ENCODE measurements at places on chromosomes 13 and 19.
A peak's percentile ranks its signal among the peaks of the same experiment; 100 is the strongest.

- DNase-seq = peak; percentile 43
These were observed 687 bp downstream of the ILF3 start for GRCh38 chr19:10654610-10655456.

- DNase-seq = peak; percentile 75
These were observed 441 bp upstream of the ZFP28 start for GRCh38 chr19:56538254-56538760.

- no peak for DNase-seq
These were observed 63.9 kb upstream of the SLITRK5 start for GRCh38 chr13:87607266-87607665.

DNA sequence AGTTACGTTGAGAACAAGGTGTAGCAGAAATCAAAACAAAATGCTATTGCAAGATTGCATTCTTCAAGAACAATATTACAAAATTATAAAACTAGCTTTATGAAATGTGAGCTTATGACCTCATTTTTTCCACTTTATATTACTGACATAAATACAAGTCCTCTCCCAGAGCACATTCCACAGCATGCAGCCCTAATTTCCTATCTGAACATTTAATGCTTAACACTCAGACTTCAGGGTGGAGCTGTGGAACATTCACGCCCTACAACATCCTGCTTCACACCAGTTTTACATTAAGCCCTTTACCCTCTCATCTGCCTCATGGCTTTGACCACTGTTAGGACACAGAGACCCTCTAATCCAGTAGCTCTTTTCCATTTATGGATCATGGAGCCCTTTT is 65.5 kb downstream of the EPSTI1 start:
- DNase-seq = no peak

GRCh38 chr13:74708629-74709028 is 574.4 kb upstream of the KLF12 start:
- no peak for DNase-seq

DNA sequence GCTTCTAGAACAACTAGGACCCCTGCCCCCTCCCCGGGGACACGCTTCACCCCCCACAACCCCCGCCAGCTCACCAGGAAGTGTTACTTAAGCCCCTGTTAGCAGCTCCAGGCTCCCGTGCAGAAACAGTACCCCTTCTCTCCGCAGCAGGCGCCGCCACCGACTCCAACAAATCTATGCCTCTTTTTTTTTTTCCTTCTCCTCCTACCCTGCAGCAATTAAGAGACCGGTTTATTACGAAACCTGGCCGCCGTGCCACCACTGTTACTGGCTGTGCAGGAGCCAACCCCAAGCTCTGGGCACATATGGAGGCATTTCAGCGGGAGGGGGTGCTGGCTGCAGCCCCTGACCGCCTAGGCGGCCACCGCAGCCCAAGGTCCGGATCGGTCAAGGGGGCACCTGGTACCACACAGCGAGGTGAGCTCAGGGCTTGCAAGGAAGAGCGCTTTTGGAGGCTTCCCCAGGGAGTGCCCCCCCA is 2.4 kb downstream of the GADD45B start:
- peak; percentile 76 for DNase-seq

DNA sequence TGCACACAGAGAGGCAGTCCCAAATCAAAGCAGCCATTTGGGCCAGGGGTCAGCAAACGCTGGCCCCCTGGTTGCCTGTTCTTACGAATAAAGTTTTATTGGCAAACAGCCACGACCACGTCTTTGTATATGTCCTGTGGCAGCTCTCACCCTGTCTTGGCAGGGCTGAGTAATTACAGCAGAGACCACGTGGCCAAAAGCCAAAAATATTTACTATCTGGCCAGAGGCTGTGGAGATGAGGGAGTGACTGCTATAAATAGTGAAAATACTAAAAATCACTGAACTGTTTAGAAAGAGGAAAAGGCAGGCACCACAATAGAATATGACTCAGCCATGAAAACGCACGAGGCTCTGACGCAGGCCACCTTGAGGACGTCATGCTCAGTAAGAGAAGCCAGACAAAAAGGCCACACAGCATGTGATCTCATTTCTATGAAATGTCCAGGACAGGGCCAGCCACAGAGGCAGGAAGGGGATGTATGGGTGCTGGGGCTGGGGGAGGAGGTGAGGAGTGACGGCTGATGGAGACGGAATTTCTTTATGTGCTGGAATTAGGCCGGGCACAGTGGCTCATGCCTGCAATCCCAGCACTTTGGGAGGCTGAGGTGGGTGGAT is 29.4 kb downstream of the SMIM24 start:
- peak; percentile 71 for DNase-seq

- peak; percentile 72 for DNase-seq
These were observed 310.9 kb downstream of the ZNF536 start for GRCh38 chr19:30682999-30683536.

DNA sequence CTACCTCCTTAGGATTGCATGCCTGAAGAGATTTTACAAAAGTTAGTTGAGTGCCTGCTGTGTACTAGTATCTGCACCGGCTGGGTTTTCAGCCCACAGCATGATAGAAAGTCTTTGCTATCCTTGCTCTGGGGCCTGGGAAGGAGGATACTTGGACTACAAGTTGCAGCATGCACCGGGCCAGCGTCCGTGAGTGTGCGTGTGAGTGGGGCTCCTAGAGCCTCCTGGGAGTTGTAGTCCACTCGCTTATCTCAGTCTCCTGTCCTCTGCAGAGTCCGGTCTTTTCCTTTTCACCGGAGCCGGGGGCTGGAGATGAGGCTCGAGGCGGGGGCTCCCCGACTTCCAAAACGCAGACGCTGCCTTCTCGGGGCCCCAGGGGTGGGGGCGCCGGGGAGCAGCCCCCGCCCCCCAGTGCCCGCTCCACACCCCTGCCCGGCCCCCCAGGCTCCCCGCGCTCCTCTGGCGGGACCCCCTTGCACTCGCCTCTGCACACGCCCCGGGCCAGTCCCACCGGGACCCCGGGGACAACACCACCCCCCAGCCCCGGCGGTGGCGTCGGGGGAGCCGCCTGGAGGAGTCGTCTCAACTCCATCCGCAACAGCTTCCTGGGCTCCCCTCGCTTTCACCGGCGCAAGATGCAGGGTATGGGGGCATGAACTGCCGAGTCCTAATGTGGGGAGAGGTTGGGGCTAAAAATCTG is 20.6 kb downstream of the BRSK1 start:
- peak; percentile 67 for DNase-seq

DNA sequence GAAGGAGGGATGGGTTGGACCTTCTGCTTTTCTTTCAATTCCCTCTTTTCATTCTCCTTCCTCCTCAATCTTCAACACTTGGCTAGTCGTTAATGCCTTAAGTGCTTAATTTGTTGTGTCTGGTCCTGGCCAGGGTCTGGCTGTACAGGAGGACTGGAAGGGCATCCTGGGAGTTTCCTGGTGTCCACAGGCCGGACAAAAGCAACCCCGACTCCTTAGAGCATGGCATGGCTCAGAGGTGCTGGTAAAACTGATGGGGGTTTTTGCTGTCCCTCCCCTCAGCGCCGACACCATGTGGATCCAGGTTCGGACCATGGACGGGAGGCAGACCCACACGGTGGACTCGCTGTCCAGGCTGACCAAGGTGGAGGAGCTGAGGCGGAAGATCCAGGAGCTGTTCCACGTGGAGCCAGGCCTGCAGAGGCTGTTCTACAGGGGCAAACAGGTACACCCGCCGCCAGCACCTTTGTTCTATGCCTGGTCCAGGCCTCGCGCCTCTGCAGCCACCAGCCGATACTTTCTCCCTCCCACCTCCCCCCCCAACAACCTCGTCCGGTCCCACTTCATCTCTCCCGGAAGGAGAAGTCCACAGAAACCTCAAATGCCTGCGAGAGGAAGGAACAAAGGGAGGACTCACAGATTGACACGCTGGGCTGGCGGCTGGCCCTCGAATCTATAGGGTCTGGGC is 1.4 kb downstream of the UHRF1 start:
- no peak for DNase-seq

- DNase-seq = no peak
These were observed 15.2 kb downstream of the ERFL start for GRCh38 chr19:41912899-41913537.

- no peak for DNase-seq
These were observed 46.2 kb downstream of the CACNA1A start for GRCh38 chr19:13460045-13460444.

- no peak for DNase-seq
These were observed 37.2 kb downstream of the COL4A2 start for GRCh38 chr13:110344320-110344719.

- no peak for DNase-seq
These were observed 88.4 kb upstream of the KLF5 start for GRCh38 chr13:72970301-72970880.

DNA sequence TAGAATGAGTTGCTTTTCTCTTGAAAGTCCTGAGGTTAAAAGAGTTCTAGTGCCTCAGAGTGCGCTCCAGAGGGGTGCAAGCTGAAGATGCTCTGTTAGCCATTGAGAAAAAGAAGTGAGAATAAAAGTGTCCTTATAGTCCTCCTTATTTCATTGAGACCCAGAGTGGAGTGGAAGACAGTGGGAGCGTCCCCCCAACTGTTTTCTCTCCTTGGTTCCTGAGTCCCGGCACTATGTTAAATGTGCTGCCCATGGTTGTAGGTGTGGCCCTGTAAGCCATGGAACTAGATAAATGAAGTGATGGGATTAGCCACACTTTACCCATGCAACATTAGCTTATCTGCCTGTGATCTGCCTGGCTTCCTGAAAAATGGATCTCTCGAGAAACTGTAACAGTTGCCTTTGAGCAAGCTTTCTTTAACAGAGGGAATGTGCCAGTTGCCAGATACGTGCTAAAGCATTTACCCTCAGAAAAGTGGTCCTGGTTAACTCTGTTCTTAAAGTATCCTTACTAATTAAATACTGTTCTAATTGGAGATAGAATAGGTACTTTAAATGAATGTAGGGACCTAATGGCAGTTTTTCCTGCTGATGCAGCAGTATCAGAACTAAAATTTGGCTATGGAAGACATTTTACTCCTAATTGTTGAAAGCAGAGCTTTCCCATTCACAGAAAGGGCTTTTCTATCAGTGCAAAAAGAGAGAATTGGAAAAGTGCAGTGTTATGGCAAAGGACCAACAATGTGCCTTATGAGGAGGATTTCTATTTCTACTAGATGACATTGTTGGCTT is 21.4 kb upstream of the PSG9 start:
- DNase-seq = no peak

- peak; percentile 92 for DNase-seq
These were observed 614 bp upstream of the ZSCAN5A start for GRCh38 chr19:56315077-56315828.

DNA sequence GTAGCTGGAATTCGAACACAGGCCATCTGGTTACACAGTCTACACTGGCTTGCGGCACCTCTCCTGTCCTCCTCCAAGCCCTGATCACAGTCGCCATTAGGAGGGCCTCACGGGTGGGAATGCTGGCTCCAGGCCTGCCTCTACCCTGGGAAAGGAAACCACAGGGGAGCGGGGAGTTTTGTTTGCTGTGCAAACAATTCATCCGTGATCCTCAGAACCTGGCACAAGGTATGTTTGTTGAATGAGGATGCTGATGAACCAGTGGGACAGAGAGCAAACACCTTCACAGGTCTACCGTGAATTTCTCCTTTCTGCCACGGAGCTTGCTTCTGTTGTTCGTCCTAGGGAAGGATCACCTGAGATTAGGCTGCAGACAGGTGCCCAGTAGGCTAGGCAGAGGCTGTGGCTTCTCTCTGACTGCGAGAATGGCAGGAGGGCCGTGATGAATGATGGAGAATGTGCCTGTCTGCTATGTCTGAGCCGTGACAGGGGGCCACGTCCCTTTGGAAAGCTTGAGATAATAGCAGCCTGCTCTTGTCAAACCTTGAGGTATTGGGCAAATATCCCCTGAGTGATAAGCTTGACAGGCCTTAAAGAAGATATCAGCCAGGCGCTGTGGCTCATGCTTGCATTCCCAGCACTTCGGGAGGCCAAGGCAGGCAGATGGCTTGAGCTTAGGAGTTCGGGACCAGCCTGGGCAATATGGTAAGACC is 36.7 kb downstream of the PIN1 start:
- DNase-seq = no peak

- no peak for DNase-seq
These were observed 781.0 kb upstream of the ARGLU1 start for GRCh38 chr13:107348925-107349324.

DNA sequence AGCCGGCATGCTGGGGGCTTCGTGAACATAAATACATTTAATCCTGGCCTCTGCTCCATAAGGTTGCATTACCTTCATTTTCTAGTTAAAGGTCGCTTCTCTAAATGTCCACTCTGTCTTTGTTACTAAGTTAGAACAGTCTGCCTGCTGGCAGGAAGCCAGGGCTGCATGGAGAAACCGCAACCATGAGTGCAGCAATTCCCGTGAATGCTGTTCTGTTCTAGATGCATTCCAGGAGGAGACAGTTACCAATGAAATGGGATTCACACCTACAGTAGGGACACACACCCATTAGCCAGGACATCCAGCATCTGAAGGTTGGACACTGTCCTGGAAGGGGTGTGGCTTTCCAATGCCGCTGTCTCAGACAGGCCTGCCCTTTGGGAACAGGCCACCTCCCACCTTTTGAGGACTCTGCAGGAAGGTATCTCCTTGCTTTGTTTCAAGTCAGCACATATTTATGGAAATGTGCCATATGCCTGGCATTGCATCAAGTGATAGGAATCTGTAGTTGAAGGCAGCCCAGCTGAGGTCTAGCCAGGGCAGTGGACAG is 129.7 kb downstream of the SLC7A1 start:
- DNase-seq = no peak

DNA sequence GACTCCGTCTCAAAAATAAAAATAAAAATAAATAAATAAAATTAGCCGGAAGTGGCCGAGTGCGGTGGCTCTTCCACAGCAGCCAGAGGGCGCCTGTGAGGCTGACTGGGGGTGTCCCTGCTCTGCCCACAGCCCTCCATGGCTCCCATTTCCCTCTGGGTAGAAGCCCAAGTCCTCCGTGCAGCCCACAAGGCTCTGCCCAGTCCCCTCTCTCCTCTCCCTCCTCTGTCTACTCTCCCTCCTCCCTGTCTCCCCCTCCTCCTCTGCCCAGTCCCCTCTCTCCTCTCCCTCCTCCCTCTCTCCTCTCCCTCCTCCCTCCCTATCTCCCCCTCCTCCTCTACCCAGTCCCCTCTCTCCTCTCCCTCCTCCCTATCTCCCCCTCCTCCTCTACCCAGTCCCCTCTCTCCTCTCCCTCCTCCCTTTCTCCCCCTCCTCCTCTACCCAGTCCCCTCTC is 20.4 kb downstream of the MISP start:
- DNase-seq = no peak

DNA sequence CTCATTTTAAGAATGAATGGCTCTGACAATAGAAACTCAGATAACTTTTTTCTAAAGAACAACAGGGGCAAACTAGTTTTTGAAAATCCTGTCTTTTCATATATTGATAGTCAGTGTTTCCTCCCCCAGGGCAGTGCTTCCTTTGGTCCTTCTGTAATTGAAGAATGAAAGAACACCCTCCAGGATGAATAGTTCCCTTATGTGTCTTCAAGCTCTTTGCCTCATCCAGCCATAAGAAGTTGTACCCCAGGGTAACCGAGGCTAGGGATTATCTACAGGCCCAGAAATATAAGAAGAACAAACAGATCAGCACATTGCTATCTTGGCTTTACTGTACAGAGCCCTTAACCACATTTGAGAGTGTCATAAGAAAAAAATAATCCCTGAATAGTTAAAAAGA is 12.1 kb upstream of the ERICH6B start:
- no peak for DNase-seq

GRCh38 chr13:107231944-107232343 is 664.0 kb upstream of the ARGLU1 start:
- no peak for DNase-seq

- DNase-seq = no peak
These were observed 51.1 kb downstream of the GARRE1 start for GRCh38 chr19:34305221-34306083.

GRCh38 chr13:32202268-32202667 is 112.9 kb downstream of the ZAR1L start:
- no peak for DNase-seq

All from Peyer's patch (tissue), 4 donors.